Psoas muscle (tissue), 8 donors: ENCODE measurements at places on chromosomes 1 and 21. TPM values are rescaled to one million over a fixed set of nuclear protein-coding genes. Genes with fewer than 3 reads are reported as not detected.

Gene CASZ1
- total RNA-seq, result 83.3 TPM

Gene NAV1
- total RNA-seq, result 11.0 TPM

Gene INTS11
- 55.6 TPM for total RNA-seq

Gene TSPAN2
- 2.0 TPM for total RNA-seq

Gene NFASC
- 1.8 TPM for total RNA-seq

Gene MYBPHL
- total RNA-seq, result 0.57 TPM

Gene F5
- total RNA-seq, result 0.07 TPM

Gene KRTAP19-3
- not detected for total RNA-seq

Gene ESPN
- not detected for total RNA-seq

GRCh38 chr1:224589006-224589405 is 27.1 kb upstream of the CNIH3 start:
- no peak overlapping the region for H3K4me3 ChIP-seq
- H3K4me1 ChIP-seq, result peaks cover 7% of the 10 kb centered on the region
- no peaks in the 10 kb centered on the region for H3K36me3 ChIP-seq
- no peak overlapping the region for H3K27ac ChIP-seq
- no peak for DNase-seq

GRCh38 chr1:65421351-65422025 is 1.0 kb downstream of the LEPR start:
- H3K27ac ChIP-seq, result peak overlapping the region; percentile 98
- no peaks in the 10 kb centered on the region for H3K36me3 ChIP-seq
- H3K4me3 ChIP-seq, result peak overlapping the region; percentile 91

DNA sequence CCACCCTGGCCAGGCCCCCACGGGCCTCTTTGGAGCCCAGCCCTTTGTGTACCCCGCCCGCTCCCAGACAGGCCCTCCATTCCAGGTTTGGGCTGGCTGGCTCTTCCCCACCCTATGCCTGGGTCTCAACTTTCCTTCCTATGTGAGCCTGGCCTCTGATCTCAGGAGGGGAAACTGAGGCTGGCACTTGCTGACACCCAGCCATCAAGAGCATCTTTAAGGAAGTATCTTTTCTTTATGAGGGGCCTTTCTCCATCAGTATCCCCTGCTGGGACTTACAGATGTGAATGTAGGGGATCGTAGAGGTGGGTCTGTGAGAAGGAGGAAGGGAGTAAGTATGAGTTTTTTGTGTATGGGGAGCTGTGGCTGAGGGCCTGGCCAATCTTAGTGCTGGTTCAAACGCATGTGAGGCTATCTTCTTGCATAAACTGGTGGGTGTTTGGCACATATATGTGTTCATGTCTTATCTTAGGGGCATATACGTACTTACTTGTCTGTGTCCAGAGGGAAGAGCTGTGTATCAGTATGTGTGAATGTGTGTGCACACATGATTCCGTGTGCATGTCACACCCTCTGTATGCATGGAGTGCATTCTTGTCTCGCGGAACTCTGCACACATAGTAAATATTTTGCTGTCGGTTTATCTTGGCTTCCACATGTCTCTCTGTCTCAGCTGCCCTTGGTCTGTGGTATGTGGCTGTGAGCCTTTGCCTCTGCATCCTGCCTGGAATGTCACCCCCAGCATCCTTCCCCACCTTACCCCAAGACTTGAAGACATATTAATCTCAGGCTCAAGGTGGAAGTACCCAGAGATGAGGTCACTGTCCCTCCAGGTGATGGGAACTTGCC is 5.4 kb downstream of the NECTIN4 start:
- H3K4me3 ChIP-seq, result no peak overlapping the region
- DNase-seq, result no peak
- H3K36me3 ChIP-seq, result no peaks in the 10 kb centered on the region
- no peak overlapping the region for H3K27ac ChIP-seq
- H3K27me3 ChIP-seq, result no peaks in the 10 kb centered on the region

DNA sequence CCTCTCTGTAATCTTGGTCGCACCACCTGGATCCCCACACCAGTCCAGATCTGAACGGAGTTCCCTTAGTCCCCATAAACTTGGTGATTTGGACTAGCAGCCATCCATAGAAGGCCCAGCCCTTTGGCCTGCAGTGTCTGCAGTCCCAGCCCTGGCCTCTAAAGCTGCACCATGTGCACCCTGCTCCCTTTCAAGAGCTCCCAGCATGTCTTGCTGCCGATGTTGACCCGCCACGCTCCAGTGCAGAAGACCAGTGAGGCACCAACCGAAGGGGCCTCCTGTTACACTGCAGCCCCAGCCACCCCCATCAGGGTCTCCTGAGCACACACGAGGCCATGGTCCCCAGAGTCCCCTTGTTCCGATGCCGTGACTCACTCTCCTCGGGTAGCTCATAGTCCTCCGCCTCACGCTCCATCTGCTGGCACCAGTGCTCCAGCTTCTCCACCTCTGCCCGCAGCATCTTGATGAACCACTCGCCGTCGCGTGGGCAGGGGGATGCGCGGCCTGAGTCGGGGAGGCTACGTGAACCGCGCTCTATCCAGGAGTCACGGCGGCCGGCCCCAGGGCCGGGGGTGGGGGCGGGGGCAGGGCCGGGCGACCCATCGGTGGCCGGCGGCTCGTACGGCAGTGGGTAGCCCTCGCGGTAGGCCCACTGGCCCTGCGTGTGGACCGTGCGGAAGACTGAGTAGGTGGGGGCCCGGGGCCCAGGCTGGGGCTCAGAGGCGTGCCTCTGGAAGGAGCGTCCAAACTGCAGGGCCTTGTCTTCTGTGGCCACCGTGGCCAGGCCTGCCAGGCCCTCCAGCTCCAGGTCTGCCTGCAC is 8.9 kb upstream of the SMIM12 start:
- H3K4me1 ChIP-seq, result peaks cover 4% of the 10 kb centered on the region
- no peaks in the 10 kb centered on the region for H3K36me3 ChIP-seq
- H3K4me3 ChIP-seq, result no peak overlapping the region

GRCh38 chr1:32684167-32684811 is 18.3 kb downstream of the SYNC start:
- H3K36me3 ChIP-seq, result peaks cover 16% of the 10 kb centered on the region
- H3K4me1 ChIP-seq, result peaks cover 25% of the 10 kb centered on the region
- H3K27ac ChIP-seq, result peak overlapping the region; percentile 7
- DNase-seq, result no peak
- H3K27me3 ChIP-seq, result no peaks in the 10 kb centered on the region

- H3K4me1 ChIP-seq, result peaks cover 32% of the 10 kb centered on the region
- no peaks in the 10 kb centered on the region for H3K27me3 ChIP-seq
- H3K27ac ChIP-seq, result peak overlapping the region; percentile 96
- H3K4me3 ChIP-seq, result peak overlapping the region; percentile 77
- no peaks in the 10 kb centered on the region for H3K36me3 ChIP-seq
These were observed 265 bp downstream of the NRDC start for GRCh38 chr1:51878308-51878615.

- DNase-seq, result peak; percentile 17
- no peaks in the 10 kb centered on the region for H3K36me3 ChIP-seq
- peak overlapping the region; percentile 63 for H3K27ac ChIP-seq
- no peaks in the 10 kb centered on the region for H3K27me3 ChIP-seq
- no peaks in the 10 kb centered on the region for H3K4me1 ChIP-seq
These were observed 358.7 kb downstream of the LTN1 start for GRCh38 chr21:28633839-28634555.

DNA sequence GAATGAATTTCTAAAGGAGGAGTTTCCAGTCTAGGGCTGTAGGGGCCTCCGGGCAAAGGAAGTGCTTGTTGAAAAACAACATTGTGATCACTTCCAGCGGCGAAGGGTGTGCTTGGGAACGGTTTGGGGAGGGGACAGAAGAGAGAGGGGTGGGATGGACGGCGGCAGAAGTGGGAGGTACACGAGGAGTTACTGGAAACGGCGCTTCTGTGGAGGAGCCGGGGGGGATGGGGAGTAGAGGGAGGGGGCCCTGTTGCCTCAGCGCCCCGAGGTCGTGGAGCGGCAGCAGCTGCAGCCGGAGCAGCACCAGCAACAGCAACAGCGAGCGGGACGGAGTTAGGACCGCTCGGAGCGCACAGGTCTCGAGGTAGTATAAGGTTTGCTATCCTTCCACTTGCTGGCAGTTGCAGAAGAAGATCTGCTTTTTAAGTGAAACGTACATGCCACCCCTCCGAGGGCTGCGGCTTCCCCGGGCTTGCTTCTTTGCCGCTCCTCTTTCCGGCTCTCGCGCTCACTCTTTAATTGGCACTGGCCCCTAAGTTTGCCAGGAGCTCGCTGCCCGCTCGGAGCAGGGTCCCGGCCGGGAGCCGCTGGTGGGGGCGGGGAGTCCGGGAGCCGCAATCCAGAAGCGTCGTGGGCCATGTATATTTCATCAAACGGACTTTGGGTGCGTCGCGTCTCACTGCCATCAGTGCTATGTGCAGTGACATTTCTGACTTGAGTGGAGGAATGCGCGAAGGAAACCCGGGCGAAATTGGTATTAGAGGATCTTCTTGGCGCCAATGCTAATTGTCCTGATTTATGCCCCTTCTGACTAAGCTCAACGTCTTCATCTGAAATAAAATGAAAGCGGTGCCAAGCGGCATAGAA is 771 bp upstream of the NTNG1 start:
- no peak overlapping the region for H3K27ac ChIP-seq
- H3K27me3 ChIP-seq, result peaks cover 13% of the 10 kb centered on the region
- peaks cover 8% of the 10 kb centered on the region for H3K4me1 ChIP-seq
- peak; percentile 14 for DNase-seq
- H3K36me3 ChIP-seq, result no peaks in the 10 kb centered on the region

DNA sequence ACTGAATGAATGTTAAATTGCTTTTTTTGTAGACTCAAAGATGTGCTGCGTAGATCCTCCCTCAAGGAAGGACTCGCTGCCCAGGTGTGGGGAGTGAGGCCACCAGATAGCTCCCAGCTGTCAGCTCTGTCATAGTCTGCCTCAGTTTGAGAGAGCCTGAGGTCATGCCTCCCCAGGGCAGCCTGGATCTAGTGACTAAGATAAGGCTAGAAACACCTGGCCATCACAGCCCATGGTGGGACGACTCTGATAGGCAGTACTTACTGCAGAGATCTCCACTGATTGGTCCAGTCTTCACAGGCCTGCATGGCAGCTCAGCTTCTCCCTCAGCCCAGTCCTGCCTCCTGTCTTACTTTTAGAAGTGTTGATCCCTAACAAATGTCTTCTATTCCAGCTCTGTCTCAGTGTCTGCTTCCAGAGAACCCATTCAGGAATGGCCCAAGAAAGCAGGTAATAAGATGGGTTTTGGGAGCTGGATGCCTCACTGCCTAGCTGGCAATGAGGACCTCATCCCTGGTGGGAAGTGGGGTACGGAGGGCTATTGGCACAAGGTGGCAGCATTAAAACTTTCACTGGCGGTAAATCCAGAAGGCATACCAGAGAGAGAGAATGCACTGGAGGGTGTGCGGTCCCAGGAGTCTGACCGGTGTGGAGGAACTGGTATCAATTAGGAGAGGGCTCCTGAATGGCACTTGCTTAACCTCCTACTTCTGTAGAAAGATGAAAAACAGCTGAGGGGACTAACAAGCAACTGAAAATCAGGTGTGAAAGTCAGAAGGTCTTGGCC is 55.3 kb upstream of the GPR37L1 start:
- no peaks in the 10 kb centered on the region for H3K36me3 ChIP-seq
- H3K27ac ChIP-seq, result no peak overlapping the region
- no peaks in the 10 kb centered on the region for H3K27me3 ChIP-seq
- H3K4me1 ChIP-seq, result no peaks in the 10 kb centered on the region
- no peak for DNase-seq

DNA sequence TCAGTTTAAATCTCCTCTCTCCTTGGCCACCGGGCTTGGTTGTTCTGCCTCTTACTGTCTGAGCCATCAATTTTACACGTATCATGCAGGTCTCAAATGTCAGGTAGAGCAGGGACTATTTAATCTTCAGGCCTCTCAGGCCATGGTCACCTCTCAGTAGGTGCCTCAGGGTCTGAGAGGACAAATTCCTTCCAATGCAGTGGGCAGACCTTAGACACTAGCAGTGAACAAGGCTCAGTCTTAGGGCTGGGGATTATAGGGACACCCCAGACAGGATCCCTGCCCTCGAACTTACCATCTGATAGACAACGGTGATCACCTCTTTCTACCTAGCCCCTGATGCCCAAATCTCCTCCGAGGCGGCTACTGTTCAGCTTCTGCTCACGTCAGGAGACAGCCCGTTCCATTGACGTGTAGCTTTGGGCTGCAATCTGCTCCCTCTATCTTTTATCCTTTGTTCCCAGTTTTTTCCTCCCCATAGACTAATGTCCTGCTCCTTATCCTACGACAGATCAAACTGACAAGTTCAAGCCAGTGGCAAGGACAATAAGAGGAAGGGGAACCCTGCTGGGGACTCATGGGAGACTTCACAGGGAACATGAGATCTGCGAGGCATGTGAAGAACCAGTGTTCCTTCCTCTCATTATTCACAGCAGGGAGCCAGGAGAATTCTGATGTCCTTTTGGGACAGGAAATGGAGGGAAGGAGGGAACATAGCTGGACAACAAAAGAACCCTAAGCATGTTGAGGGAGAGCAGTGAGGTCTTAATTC is 1.4 kb upstream of the MYOG start:
- no peak for DNase-seq
- peaks cover 21% of the 10 kb centered on the region for H3K4me1 ChIP-seq
- no peaks in the 10 kb centered on the region for H3K36me3 ChIP-seq
- no peaks in the 10 kb centered on the region for H3K27me3 ChIP-seq

GRCh38 chr1:197438010-197438790 is 170.1 kb downstream of the CRB1 start:
- H3K36me3 ChIP-seq, result no peaks in the 10 kb centered on the region
- H3K27me3 ChIP-seq, result no peaks in the 10 kb centered on the region
- H3K4me3 ChIP-seq, result no peak overlapping the region
- no peaks in the 10 kb centered on the region for H3K4me1 ChIP-seq
- no peak overlapping the region for H3K27ac ChIP-seq

GRCh38 chr1:145962157-145963102 is 1.9 kb downstream of the ANKRD34A start:
- H3K36me3 ChIP-seq, result no peaks in the 10 kb centered on the region
- peak overlapping the region; percentile 85 for H3K4me3 ChIP-seq
- H3K27me3 ChIP-seq, result no peaks in the 10 kb centered on the region
- H3K4me1 ChIP-seq, result peaks cover 53% of the 10 kb centered on the region
- H3K27ac ChIP-seq, result peak overlapping the region; percentile 86
- peak; percentile 69 for DNase-seq

DNA sequence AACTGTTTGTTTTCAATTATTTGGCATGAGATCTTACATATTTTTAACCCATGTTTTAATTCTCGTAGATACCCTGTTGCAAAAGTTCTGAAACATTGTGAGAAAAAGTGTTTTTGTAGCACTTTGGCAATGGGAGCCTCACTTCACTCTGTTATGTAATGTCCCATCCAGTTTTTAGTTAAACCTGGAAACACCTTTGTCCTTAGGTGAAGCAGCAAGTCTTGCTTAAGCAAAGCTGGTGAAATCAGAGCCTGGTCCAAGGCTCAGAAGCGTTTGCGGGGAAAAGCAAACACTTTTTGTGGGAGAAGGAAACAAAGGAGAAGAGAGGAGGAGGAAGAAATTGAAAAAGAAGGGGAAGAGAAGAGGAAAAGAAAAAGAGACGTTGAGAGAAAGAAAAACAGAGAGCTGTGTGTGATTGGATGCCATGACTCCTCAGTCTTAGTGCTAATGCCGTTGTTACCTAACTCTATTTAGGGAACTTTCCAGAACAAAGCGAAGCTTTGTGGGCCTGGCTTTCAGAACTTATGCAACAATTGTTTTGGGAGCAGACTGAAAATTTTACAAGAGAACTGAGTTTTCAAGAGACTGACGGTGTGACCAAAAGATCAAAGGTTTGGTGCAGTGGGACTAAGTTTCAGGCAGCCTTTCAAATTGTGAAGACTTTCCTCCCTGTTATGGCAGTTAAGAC is 93.1 kb downstream of the NTMT2 start:
- no peaks in the 10 kb centered on the region for H3K4me1 ChIP-seq
- H3K36me3 ChIP-seq, result no peaks in the 10 kb centered on the region
- no peak overlapping the region for H3K4me3 ChIP-seq
- no peak for DNase-seq
- H3K27ac ChIP-seq, result no peak overlapping the region
